Stimulated activated CD4-positive, alpha-beta T cell treated with anti-CD3 and anti-CD28 coated beads, Interleukin-2, amount 100 ng/mL, for 48 hours (primary cell): ENCODE measurements at places on chromosomes 16 and 17.
A peak's percentile ranks its signal among the peaks of the same experiment; 100 is the strongest.

GRCh38 chr16:15882563-15882962 lies 5.8 kb downstream of the CEP20 start:
- DNase-seq: no peak

DNA sequence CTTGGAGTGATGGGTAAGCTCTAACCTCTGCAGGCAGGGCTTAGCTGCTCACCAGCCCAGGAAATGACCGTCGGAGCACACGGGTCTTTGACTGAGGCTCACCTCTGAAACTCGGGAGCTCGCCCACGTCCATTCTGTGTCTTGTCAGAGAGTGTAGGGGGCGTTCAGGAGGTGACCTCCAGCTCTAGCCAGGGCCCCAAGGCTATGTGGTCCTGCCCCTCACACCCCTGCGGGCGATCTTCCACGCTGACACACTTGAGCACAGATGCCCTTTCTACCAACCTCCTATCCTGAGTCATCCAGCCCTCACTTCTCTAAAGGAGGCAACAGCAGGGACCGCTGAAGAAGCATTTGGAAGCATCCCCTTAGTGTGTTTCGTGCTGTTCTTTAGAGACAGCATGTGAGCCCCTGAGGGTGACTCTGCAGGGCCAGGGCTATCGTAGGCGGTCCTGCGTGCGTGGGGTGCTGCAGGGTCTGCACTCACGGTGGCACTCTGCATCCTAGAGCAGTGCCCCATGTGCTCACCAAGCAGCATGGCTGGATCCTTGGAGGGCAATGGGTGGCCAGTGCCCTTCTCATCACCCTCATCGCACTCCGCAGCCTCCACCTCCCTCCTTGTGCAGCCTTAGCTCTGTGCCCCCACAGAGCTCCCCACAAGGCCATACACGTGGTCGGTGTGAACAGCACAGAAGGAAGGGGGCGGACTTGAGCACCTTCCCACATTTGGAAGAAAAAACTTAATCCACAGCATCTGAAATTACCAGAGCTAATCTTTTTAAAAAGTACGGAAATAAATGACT lies 33.8 kb downstream of the SLC47A1 start:
- no peak for DNase-seq

DNA sequence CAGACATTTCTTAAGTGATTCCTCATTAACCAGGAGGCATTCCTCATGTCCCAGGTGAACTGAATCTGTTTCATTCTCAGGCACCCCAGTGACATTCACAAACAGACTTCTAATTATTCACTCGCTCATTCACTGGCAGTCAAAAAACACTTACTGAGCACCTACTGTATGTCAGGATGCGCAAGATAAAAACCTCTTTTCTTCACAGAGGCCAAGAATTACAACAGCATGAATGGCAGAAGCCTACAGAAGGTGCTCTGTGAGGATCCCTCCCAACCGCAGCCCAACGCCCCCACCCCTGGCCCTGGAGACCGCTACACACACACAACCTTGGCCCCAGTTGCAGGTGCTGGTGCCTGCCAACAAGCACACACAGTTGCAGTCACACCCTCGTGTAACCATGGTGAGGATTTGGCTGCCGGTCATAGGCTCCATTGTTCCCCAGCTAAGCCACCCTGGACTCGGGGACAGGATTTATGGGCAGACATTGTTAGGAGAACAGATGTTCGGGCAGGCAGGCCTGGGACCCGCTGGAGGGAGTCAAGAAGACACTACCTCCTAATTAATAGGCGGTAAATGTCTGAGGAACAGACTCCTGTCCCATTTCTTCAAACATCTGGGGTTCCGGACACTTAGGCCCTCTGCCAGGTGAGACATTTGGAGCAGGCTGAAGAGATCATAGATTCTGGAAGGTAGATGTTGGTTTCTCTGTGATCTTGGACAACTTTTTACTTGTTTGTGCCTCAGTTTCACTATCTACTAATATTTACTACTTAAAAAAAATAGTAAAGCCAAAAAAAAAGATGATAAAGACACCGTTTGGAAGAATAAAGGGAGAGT lies 43.2 kb downstream of the CUEDC1 start:
- no peak for DNase-seq

DNA sequence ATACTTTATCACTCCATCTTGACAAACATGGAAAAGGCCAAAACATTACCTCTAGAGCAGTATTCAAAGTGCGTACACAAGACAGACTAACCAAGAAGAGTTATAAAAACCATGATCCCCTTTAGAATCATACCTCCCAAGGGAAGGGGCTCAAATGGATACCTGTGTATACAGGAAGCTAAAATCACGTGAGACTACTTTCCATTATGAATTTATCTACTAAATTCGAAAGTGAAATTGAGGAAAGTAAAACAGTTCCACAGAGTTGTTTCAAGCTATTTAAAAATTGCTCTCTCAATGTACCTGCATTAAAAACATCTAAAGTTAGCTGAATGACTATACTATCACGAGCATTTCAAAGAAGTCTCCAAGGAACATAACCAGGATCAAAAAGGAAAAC lies 32.7 kb downstream of the AP1G1 start:
- DNase-seq: no peak

DNA sequence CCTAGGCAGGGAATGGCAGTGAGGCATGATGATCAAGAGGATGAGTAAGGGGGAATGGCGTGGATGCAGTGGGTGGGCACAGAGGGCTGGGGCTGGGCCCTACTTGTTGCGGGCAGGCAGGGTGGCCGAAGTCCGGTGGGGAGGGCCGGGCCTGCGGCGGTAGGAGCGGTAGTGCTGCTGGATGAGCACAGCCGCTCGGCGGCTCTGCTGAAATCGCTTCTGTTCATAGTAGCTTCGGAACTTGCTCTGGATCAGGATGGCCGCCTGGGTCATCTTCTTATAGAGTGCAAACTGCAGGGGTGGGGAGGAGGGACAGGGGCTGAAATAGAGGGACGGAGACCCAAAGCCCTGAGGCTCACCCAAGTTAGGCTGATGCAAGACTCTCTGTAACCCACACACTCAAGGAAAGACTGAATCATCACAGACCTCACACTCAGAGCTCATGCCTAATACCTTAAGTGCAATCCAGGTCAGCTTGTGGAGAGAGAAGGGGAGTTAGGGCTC lies 1.5 kb upstream of the SPAG7 start:
- peak; percentile 52 for DNase-seq

- no peak for DNase-seq
These were observed 58.3 kb upstream of the ARHGAP44 start for GRCh38 chr17:12730931-12731521.

- DNase-seq: no peak
These were observed 41.3 kb upstream of the ATP2A3 start for GRCh38 chr17:4005296-4006164.

GRCh38 chr17:75755990-75756389 lies 9.0 kb downstream of the GALK1 start:
- DNase-seq: no peak

- DNase-seq: no peak
These were observed 168.0 kb upstream of the IRX3 start for GRCh38 chr16:54454616-54455015.

GRCh38 chr16:63617990-63618763 lies 1503.7 kb downstream of the CDH11 start:
- no peak for DNase-seq

GRCh38 chr17:64380985-64381384 lies 9.7 kb downstream of the PECAM1 start:
- DNase-seq: no peak
